ENCODE measurements at places on chromosomes 13 and 19.

DNA sequence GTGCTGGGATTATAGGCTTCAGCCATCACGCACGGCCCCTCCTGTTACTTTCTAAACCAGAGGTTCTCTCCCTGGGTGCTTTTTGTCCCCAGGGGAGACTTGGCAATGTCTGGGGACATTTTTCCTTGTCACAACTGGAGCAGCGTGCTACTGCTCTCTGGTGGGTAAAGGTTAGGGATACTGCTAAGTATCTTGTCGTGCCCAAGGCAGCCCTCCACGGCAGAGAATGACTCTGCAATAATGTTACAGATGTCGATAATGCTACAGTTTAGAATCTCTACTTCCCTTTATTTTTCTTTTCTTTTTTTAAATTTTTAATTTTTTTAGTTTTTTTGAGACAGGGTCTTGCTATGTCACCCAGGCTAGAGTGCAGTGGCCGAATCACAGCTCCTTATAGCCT, 38.0 kb downstream of the ADGRE1 start:
- no peak for DNase-seq

GRCh38 chr19:41341669-41342490, 11.8 kb downstream of the TGFB1 start:
- no peak for DNase-seq

GRCh38 chr13:65310663-65311328, 1919.3 kb downstream of the PCDH9 start:
- DNase-seq = no peak

GRCh38 chr19:44685877-44686276, 13.1 kb upstream of the CEACAM16 start:
- no peak for DNase-seq

- no peak for DNase-seq
Measured at GRCh38 chr19:30857966-30858490, 485.8 kb downstream of the ZNF536 start.

DNA sequence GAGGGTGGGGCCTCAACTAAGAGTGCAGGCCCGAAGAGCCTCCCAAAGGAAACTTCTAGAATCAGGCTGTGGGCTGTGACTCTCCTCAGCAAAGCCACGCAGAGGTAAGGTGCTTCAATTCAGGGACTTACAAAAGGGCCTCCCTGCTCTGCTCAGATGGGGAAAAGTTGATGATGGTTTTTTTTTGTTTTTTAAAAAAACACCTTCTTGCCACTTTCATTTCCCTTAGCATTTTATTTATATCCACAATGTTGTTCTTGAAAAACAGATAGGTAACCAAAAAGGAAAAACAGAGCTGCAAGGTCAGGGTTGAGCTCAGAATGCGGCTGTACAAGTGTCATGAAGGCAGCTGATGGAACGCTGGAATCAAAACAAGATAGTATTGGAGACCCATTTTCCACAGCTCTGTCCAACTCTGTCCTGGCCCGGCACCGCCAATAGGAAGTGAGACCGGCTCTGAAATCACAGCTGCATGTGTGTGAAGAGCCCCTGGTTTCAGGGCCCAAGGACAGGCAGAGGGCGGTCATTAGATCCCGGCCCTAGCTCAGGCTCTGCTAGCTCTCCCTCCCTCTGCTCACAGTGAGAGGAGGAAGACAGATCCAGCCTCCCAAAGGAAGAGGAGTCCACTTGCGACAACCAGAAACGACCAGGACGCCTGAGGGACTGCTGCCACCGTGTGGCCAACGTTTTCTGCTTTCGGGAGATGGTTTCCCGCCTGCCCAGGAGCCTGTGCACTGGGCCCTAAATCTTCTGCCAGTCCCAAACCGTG, 58.3 kb downstream of the KLF2 start:
- DNase-seq = peak; percentile 73

GRCh38 chr19:31070146-31071065, 278.8 kb downstream of the TSHZ3 start:
- no peak for DNase-seq

- no peak for DNase-seq
Measured at GRCh38 chr13:43291287-43292060, 268.1 kb downstream of the DNAJC15 start.

GRCh38 chr13:113751491-113751890, 7.5 kb upstream of the TMEM255B start:
- DNase-seq = no peak

- DNase-seq = no peak
Measured at GRCh38 chr19:40192758-40193586, 1.7 kb downstream of the MAP3K10 start.

DNA sequence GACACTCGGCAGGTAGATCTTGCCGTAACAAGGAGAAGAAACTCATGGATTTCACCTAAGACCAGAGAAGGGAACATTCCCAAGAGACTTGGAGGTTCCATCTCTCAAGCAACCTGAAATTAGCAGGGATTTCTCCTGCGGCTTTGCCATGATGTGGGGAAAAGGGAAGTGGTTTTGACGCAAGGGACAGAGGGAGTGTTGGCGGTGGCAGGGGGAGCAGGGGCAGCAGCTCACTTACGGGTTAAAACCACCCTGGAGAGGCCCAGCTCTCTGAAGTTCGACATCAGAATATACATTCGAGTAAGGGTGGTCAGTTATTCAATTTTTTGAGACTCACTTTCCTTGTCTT, 76.1 kb upstream of the POMP start:
- DNase-seq = no peak

- DNase-seq = peak; percentile 57
Measured at GRCh38 chr19:48674921-48675824, 2.4 kb upstream of the NTN5 start.

- DNase-seq = no peak
Measured at GRCh38 chr13:105089858-105090643, 1445.4 kb downstream of the EFNB2 start.

DNA sequence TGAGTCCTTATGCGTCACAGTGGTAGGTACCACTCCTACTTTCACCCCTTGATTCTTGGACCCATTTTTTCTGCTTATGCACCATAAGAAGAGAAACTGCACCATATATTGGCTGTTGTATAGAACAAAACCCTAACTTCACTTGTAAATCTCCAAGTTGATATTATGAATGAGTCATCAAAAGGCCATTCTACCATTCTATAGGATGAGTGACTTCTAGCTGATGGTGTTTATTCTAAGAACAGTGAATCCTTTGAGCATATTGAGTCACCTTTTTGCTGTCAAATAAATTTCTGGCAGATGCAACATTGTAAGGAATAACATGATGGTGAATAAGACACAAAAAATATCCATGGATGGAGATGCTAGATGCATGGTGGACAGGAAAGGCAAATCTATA, 57.7 kb downstream of the POLR1D start:
- no peak for DNase-seq

DNA sequence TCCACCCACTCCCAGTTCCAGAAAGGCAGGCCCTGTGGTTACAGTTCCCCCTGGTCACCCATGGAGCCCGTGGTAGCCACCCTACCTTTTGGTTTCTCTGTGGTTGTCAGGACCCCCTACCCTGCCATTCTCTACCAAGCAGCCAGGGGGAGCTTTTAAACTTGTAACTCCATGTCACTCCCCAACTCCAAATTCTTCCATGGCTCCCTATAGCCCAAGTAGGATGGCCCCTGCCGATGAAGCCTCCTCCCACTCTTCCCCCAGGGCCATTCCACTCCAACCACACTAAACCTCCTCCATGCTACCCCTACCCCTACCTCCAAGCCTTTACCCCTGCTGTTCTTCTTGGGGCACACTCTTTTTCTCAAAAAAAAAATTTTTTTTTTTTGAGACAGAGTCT, 2.2 kb downstream of the S1PR2 start:
- no peak for DNase-seq

GRCh38 chr19:37902668-37903067, 3.7 kb downstream of the WDR87 start:
- peak; percentile 71 for DNase-seq

- no peak for DNase-seq
Measured at GRCh38 chr13:36395280-36395679, 37.0 kb upstream of the CCNA1 start.

DNA sequence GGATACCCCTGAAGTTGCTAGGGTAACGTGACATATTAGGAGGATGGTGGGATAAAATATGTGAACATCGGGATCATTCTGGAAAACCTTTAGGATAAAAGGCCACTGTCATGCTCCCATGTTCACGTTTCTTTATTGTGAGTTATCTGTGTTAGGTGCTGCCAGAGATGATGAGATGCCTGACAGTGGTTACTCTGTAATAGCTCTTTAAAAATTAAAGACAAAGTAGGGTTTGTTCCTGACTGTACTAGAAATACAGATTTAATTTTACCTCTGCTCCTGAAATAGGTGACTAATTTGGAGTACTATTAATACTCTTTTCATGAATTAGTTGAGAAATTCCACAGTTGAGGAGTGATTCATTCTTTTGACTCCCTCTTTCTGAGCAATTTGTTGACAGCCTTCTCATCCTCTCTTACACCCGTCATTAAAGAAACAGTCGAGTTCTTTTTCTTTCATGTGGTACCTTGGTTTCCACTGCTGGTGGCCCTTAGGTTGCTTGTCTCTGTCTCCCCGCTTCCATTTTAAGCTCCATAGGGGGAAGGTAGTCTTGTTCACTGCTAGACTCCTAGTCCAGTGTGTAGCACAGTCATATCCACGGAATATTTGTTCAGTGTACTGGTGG, 28.4 kb downstream of the SAE1 start:
- DNase-seq = no peak

GRCh38 chr19:56670961-56671612, 470 bp downstream of the ZNF835 start:
- no peak for DNase-seq

DNA sequence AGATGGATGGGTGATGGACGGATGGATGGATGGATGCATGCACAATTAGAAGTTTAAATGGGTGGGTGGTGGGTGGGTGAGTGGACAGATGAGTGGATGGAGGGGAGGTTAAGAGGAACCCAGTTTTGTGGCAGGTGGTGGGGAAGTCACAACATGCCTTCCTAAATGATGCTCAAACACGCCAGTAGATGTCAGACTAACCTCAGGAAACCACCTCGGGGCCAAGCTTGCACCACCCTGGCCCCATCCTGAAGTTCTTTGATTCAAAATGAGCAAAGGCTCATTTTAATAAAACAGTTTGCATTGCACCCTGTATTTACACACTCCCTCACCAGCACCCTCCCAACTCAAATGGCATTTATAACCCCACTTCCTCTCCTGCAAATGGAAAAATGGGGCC, 91.4 kb upstream of the CACNA1A start:
- peak; percentile 21 for DNase-seq

DNA sequence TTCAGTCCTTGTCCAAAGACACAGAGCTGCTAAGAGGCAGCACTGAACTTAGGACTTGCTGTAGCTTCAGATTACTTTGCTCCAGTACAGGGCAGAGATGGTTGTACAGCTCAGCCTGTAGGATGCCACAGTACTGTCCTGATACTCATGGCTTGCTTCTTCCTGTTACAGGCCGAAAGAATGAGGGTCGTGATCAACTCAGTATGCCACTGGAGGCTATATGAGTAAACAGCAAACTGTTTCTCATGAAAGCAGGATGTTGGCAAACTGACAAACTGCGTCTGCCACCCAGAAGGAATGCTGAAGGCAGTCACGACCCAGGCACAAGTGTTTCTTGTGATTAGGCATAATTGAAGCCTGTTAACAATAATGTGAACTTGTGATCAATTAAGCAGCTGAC, 2.8 kb downstream of the ZNF749 start:
- DNase-seq = no peak

DNA sequence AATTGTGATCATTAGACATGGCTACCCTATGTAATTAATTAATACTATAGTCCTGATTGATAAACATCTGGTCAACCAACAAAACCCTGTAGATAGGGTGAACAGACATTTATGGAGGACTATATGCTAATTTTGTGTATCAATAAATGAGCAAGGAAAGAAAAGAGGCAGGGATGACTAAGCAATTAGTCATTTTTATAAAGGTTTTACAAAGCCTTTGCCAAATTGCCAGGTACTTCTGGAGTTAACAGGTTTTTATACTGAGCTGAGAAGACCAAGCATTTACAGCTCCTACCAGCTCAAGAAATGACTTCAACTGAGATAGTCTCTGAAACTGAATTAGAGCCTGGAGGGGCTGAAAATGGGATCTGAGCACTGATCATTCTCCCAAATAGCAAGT, 186.8 kb upstream of the PRR20A start:
- DNase-seq = no peak

GRCh38 chr13:111139452-111139851, 24.3 kb downstream of the ARHGEF7 start:
- DNase-seq = no peak

Data from activated CD4-positive, alpha-beta T cell treated with anti-CD3 and anti-CD28 coated beads for 1 hour (primary cell).